Suprapubic skin (tissue), 4 donors: ENCODE measurements at places on chromosomes 16 and 17. TPM values are rescaled to one million over a fixed set of nuclear protein-coding genes. Genes with fewer than 3 reads are reported as not detected.
A peak's percentile ranks its signal among the peaks of the same experiment; 100 is the strongest.

Gene HOXB4
- total RNA-seq = 1.0 TPM

Gene RAC3
- total RNA-seq = 15.4 TPM

DNA sequence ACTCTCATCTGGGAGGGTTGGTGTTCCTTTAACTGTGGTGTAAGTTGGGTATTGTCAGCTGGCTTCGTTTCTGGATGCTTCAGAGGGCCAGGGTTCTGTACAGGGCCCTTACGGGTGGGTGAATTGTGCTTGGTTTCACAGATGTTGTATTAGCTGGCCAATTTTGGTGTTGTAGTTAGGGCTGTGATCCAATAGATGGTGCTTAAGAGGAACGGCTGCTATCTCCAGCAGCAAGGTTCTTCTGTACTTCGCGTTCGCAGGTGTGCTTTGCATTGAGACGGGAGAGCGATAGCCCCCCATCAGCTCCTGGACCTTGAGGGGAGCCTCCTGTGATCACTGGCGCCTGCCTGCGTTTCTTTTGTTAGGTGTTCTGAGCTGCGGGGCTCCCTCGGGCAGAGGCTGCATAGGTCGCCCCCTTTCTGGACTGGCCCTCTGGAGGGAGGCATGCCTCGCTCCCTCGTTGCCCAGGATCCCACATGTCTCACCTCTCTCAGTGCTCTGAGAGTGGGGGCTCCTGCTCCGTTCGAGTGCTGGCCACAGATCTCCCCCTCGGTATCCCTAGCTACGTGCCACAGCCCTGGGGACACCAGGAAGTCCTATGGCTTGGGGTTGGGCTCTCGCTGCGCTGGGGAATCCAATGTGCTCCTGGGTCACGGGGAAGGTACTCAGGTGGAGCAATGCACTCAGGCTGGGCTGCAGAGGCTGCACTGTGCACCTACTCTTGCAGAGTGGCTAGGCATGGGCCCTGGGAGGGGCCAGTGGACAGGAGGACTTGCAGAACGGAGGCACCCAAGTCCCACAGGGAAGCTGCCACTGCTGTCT lies 837 bp upstream of the PRDM7 start:
- DNase-seq = no peak

DNA sequence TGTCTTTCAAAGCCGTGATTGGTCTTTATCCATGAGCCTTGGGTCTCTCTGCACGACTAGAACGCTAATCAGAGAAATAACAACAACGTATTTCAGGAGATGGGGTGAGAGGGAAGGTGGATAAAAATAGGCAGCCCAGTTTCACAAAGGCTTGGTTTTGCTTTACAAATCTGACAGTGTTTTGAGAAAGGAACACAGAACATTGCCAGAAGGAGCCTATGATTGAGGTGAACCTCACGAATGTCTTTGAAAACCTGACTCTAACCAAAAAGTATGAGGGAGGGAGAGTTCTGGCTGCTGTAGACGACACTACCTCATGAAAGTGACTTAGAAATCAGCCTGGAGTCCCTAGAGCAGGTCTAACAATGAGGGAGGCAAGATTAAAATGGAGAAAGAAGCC lies 38.0 kb upstream of the NOL11 start:
- no peak for DNase-seq

Gene CACNG1
- not detected for total RNA-seq

- no peak for DNase-seq
Measured at GRCh38 chr17:48068491-48068961, 20.4 kb downstream of the NFE2L1 start.

GRCh38 chr16:17026600-17027242 lies 444.0 kb downstream of the XYLT1 start:
- no peak for DNase-seq

- DNase-seq = no peak
Measured at GRCh38 chr16:1010251-1010650, 28.7 kb downstream of the SOX8 start.

Gene CEP112
- 14.1 TPM for total RNA-seq

- DNase-seq = no peak
Measured at GRCh38 chr17:49290690-49291359, 60.2 kb upstream of the PHOSPHO1 start.

- DNase-seq = no peak
Measured at GRCh38 chr17:79423811-79424465, 186.9 kb downstream of the RBFOX3 start.

Gene PAM16
- total RNA-seq = 46.2 TPM

Gene AGRP
- not detected for total RNA-seq

GRCh38 chr16:87552772-87553573 lies 49.3 kb upstream of the JPH3 start:
- DNase-seq = no peak

GRCh38 chr17:4616476-4616875 lies 25.0 kb downstream of the ALOX15 start:
- DNase-seq = no peak

Gene ST6GALNAC1
- total RNA-seq = 1.1 TPM

Gene AOC2
- total RNA-seq = 5.5 TPM

Gene GPR179
- not detected for total RNA-seq

Gene IGFALS
- total RNA-seq = 0.42 TPM

GRCh38 chr17:56157845-56158244 lies 4.6 kb downstream of the ANKFN1 start:
- no peak for DNase-seq

DNA sequence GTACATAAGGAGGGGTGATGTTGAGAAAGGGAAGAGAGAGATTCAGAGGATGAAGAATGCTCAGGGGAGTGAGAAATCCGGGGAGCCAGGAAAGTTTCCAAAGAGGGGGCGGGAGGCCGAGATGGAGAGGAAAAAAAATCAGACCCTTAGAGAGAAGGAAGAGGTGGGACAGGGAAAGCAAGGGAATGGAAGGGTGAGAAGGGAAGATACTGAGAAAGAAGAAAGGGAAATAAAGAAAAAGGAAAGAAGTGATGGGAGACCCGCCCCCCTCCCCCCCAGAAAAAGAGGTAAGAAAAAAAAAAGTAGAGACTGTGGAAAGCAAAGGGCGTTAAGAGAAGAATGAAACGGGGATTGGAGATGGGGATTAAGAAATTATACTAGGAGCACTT lies 507 bp downstream of the DYNLRB2 start:
- no peak for DNase-seq

- DNase-seq = no peak
Measured at GRCh38 chr16:86283944-86284343, 226.4 kb upstream of the FOXF1 start.

DNA sequence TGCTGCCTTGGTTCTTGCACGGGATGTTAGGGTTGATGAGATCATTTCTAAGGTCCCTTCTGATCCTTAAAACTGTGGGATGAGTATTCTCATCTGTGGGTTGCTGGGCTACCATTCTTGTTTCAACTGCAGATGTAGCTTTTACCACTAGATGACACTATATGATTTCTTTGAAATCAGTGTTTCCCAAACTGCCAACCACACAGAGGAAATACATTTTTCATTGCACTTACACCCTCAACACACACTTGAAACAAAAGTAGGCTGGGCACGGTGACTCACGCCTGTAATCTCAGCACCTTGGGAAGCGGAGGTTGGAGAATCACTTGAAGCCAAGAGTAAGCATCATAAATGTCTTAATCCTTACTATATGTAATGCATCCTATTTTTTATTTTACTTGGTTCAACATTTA lies 15.3 kb downstream of the LCMT1 start:
- DNase-seq = no peak

DNA sequence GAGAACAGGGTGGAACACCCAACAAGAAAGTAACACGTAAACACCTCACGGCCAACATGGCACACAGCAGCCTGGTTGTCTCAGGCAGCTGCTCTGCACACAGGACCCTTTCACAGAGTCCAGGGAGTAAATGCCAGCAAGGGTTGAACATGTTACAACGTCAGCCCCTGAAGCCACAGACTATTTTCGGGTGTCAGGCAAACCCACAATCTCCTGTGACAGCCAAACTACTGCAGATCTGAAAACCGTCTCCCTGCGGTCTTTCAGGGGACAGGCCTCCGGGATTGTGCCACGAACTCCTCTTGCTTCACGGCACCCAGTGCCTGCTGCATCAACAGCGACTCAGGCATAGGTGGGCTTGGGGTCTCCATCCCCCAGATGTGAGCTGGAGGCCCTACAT lies 127.7 kb downstream of the XYLT1 start:
- no peak for DNase-seq

GRCh38 chr16:78128913-78129312 lies 29.5 kb downstream of the WWOX start:
- DNase-seq = no peak

DNA sequence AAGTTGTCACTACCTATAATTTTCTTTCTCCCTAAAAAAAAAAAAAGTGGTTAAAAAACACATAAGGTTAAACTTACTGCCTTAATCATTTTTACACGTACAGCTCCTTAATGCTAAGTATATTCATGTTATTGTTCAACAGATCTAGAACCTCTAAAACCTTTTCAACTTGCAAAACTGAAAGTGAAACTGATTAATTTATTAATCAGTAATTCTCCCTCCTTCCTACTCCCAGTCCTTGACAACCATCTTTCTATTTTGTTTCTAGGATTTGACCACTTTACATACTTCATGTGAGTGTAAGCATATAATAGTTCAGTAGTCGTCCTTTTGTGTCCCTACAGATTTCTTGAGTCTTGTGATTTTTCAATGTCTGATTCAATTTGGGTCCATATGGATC lies 251.4 kb upstream of the KIF2B start:
- DNase-seq = no peak

Gene CLEC18C
- total RNA-seq = not detected

- DNase-seq = no peak
Measured at GRCh38 chr16:4247460-4247784, 5.5 kb upstream of the SRL start.

DNA sequence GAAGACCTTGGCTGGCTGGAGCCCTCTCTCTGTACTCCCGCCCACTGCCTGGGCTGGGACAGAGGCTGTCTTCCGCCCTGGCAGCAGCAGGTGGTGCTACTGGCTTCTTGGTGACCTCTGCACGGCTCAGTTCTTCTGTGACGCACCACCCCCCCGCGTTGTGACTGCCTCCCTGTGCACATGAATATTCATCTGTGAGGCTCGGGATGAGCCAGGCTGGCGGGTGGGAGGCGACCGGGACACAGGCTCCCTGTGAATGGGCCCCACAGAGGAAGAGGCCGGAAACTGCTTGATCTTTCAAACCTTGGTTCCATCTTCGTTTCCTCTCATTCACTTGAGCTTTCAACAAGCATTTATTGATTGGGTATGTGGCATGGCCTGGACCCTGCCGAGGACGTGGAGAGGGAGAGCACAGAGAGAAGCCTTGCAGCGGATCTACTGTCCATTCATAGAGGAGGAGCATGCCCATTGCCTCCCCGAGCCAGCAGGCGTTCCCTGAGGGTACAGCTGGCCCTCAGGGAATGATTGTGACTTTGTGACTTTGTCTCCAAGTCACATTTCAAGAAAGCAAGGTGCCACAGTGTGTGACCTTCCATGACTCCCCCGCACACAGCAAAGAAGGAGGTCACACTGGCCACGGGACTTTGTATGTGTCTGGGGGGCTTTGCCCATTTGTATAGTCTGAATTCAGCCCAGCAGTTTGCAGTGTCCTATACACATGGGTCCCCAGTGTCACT lies 45.0 kb downstream of the B9D1 start:
- peak; percentile 66 for DNase-seq

Gene CA7
- total RNA-seq = not detected

- no peak for DNase-seq
Measured at GRCh38 chr16:70701998-70702397, 16.1 kb upstream of the MTSS2 start.

- no peak for DNase-seq
Measured at GRCh38 chr17:57372156-57372555, 115.8 kb downstream of the MSI2 start.

DNA sequence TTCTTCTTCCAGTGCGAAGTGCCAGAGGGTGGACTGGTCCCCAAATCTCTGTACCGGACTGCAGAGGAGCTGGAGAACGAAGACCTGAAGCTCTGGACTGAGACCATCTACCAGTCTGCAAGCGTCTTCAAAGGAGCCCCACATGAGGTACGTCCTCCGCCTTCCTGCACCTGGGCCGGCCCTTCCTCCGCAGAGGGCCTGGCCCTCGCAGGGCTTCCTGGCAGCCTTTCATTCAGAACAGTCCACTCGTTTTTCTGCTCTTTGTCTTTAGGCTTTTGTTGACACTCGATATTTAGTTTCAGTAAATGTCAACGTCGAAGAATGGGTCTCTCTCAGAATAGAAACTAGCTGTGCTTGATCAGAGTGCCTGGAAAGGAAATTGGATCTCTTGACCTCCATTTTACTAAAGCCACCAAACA lies 68.6 kb downstream of the SEC14L1 start:
- peak; percentile 57 for DNase-seq

Gene ADAP2
- 21.9 TPM for total RNA-seq

DNA sequence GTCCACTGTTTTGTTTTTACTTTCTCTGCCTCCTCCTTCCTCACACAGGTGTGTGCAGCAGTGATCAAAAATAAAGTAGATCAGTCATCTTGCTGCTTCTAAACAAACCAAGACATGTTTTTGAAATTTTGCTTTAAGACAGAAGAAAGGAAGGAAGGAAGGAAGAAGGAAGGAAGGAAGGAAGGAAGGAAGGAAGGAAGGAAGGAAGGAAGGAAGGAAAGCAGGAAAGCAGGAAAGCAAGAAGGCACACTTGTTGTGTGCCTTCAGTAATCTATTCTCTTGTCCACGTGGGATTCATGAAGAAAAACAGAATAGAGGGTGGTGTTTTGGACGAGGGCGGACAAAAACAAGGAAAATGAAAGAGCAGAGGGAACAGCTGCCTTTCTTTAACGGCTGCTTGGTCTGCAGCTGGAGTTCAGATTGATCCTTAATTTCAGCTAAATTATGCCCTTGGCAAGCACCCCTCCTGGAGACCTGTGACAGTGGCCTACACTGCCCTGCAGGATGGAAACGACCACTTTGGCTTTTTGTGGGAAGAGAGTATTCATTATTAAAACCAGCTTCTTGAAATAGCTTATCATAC lies 188.5 kb upstream of the IRX3 start:
- no peak for DNase-seq

DNA sequence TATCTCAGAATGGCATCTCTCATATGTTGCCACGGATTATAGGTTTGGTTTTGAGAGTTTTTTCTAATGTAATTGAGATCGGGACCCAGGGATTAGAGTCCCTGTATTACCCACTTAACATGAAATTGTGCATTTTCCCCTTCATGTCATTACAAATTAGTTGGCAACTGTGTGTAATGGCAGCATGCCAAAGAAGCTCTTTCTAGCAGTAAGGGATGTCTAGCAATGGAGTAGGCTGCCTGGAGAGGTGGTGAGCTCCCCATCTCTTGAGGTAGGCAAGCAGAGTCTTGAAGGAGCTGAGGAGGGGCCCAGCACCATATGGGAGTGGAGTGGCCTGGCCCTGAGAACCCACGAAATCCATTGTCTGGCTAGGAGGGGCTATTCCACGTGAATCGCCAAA lies 10.0 kb upstream of the KATNB1 start:
- DNase-seq = no peak

Gene KRT20
- total RNA-seq = not detected
